NCI-H1694 (cell line): ENCODE measurements at places on chromosomes 7 and 10.
A peak's percentile ranks its signal among the peaks of the same experiment; 100 is the strongest.

- DNase-seq, result no peak
These were observed at the start of gene HOXA11 for GRCh38 chr7:27185013-27185853. Gene HOXA11, minus strand, starts transcription at chr7:27185232. Its CDS starts 88 bp downstream, at chr7:27185144.

DNA sequence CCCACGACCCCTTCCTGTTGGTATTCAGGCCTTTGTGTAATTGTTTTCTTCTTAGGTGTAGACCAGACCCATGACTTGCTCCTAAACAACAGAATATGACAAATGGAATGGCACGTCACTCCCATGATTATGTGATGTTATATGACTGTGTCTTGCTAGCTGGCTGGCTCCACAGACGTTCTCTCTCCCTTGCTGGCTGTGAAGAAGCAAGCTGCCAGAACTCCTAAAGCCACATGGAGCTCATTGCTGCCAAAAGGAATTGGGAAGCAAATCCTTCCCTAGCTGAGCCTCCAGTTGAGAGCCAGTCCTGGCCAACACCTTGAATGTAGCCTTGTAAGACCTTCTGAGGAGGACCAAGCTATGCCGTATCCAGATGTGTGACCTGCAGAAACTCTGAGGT, 74.2 kb downstream of the RAB18 start:
- DNase-seq, result no peak

DNA sequence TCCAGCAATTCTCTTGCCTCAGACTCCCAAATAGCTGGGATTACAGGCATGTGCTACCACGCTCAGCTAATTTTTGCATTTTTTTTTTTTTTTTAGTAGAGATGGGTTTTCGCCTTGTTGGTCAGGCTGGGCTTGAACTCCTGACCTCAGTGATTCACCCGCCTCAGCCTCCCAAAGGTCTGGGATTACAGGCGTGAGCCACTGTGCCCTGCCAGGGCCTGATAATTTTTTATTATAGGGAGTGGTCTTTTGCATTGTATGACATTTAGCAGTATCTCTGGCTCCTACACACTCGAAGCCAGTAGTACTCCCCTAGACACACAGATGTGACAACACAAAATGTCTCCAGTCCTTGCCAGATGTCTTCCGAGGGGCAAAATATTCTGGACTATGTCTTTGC, 124.0 kb downstream of the DKK1 start:
- DNase-seq, result no peak

DNA sequence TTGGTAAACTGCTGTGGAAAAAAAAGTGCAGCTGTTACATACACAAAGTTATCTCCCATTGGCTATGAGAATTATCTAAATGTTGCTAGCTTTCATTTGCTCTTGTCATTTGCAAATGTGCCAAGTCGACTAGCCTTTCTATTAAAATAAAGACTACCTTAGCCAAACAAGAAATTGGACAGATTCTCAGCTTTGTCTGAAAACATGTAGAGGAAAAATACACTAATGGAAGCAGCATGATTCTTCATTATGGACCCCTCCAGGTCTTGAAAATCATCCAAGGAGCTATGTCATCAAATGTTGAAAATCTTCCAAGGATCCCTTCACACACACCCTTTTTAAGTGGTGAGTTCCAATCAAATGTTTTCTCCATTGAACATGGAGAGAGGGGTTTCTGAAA, 237.7 kb downstream of the ETV1 start:
- no peak for DNase-seq

DNA sequence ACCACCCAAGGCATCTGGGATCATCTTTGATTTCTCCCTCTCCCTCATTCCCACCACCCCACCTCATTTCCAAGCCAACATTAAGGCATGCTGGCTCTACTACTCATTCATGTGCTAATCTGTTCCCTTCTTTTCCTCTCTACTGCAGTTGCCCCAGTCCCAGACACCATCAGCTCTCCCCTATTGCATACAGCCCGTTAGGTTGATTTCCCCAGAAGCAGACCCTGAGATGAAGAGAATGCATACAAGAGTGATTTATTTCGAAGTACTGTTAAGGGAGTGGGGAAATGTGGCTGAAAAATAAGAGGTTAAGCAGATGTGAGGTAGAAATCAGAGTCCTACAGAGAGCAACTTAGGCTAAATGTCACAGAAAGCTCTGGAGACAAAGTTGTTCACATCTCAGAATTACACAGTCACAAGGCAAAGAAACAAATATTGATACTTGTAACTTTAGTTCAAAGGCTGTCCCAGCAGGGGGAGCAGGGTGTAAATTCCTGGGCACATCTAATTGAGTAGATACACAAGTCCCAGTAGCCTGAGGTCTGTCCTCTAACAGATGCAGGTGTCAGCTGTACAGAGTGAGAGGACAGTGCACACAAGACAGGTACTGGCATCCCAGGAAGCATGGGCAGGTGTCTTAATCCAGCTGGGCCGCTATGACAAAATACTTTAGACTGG, 20.9 kb downstream of the AKR1D1 start:
- DNase-seq, result no peak

DNA sequence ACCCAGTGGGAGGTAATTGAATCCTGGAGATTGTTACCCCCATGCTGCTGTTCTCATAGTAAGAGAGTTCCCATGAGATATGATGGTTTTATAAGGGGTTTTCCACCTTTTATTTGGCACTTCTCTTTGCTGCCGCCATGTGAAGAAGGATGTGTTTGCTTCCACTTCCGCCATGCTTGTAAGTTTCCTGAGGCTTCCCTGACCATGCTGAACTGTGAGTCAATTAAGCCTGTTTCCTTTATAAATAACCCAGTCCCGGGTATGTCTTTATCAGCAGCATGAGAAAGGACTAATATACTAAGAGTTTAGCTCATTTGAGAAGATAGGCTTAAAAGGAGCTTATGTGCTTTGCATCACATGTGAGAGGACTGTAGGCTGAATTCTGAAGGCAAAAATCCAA, 29.3 kb downstream of the TMEM248 start:
- DNase-seq, result no peak

GRCh38 chr10:96281444-96282029, 10.2 kb upstream of the BLNK start:
- no peak for DNase-seq

DNA sequence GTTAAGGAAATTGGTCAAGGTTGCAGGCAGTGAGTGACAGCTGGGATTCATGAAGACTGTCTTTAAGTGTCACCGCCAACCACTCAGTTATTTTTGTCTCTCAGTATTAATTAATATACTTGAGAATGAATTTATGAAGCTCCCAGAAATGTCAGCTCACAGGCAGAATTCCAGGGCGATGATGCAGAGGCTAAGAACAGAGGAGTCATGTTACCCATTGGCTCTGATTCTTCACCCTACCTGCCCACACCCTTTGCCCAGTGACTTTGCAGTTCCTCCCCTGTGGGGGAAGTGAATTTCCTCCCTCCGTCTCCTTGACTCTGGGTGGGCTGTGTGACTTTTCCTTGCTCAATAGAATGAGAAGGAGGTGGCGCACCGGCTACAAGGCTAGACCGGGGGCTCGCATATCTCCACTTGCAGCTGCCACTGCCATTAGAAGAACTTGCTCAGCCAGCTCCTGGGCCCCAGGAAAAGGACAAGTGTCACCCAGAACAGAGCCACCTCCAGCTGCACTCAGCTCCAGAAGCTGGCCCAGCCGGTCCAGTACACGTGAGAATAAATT, 157.1 kb upstream of the PRKCQ start:
- no peak for DNase-seq

DNA sequence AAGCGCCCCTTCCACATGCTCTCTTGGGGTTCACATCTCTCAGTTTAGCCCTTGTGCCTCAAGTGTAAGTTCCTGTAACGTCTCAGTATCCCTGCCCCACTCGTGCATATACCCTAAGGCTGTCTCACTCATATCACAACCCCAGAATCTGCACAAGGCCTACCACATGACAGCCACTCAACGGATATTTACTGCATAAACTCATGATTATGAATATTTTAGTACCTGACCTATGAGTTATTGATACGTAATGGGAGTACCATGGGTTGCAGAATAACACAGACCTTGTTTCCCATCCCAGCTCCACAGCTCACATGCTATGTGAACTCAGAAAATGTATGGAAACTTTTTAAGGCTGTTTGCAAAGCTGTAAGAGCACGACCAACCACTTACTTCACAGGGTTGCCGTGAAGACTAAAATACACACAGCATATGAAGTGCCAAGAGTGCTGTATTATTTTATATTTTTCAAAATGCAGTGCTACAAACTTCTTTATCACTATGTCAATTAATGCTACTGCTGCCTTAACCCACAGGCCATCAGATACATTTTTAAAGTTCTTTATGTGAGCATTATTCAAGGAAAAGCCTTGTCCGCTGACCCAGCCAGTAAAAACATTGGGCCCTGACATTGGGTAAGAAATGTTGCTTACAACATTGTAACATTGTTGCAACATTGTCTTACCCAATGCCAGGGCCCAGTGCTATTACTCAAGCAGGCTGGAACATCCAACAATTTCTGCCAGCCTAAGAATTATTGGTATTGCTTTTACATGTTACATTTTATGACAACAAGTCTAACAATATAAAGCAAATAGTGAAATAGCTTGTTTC, 97.2 kb downstream of the JAZF1 start:
- DNase-seq, result no peak

DNA sequence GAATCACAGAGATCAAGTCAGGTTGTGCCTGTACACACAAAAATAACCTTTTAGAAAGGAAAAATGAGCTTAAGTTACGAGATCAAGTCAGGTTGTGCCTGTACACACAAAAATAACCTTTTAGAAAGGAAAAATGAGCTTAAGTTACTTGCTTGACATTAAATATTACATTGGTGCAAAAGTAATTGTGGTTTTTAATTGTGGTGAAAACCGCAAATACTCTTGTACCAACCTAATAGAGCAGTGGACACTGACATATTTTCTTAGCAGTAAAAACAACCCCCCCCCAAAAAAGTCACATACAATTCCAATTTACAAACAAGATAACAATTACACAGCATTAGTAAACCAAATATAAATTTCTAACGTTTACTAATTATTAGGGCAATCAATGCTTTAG, 595.6 kb downstream of the GRM8 start:
- DNase-seq, result no peak

DNA sequence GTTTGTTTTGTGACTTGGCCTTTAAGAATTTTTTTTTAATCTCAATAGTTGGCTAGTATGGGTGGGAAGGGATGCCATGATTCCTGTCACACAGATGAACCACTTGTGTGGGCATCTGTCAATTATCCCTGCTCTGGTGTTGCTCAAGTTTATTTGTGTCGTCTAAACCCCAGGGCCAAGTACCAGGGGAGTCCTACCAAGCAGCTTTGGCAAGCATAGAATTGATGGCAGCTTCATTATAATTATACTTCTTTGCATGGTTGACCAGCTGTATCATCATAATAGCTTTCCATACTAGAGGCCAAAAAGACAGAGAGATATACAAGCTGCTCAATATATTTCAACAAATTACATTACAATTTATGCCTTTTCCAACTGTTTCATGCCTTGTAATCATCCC, 30.4 kb downstream of the SUGCT start:
- no peak for DNase-seq

- no peak for DNase-seq
These were observed 22.3 kb downstream of the ZNF518A start for GRCh38 chr10:96152437-96152836.

DNA sequence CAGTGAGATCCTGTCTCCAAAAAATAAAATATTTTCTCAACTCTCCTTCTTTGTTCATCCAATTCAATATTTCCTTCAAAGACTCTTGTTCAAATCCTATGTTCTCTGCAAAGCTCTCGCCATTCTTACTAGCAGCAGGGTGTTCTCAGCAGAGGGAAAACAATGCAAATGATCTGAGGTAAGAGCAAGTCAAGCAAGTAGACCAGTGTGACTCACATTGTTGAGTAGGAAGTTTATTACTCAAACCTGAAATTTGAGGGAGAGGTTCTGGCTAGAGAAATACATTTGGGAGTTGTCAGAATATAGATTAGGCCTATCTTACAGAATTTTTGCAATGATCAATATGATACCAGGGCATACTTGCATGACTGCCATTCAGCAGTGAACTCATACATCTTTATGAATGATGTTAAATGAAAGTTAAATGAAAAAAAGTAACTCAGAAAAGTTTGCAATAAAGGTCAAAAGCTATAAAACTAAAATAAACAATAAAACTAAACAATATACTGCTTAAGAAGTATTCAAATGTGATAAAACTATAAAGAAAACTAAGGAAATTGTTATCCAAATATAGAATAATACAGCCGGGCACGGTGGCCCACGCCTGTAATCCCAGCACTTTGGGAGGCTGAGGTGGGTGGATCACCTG, 5.8 kb downstream of the IDE start:
- no peak for DNase-seq

GRCh38 chr7:107982918-107983389, 20.0 kb downstream of the LAMB1 start:
- peak; percentile 34 for DNase-seq

GRCh38 chr7:132213583-132213982, 362.7 kb downstream of the PLXNA4 start:
- no peak for DNase-seq

GRCh38 chr10:70309661-70310060, 25.9 kb upstream of the NPFFR1 start:
- no peak for DNase-seq

DNA sequence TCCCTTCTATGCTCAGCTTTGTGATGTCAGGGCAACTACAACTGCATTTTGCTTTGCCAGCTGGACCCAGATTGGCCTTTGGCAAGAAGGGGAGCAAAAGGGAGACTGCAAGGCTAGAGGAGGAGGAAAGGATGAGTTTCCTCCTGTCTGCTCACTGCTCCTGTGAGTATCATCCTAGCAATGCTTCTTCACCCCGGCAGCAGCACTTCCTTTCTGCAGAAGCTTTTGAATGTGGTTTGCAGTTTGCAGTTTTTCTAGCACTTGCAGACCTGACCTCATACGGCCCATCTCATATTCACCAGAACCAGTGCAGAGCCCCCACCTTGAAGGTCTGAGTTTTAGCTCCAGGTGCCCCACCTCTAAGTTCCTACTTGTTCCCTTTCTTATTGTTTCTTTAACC, 14.8 kb downstream of the C7orf33 start:
- DNase-seq, result no peak

- DNase-seq, result no peak
These were observed 37.4 kb downstream of the BLNK start for GRCh38 chr10:96233959-96234358.
